Neuronal stem cell (in vitro differentiated cells): ENCODE measurements at places on chromosomes 5 and 9.
A peak's percentile ranks its signal among the peaks of the same experiment; 100 is the strongest.

DNA sequence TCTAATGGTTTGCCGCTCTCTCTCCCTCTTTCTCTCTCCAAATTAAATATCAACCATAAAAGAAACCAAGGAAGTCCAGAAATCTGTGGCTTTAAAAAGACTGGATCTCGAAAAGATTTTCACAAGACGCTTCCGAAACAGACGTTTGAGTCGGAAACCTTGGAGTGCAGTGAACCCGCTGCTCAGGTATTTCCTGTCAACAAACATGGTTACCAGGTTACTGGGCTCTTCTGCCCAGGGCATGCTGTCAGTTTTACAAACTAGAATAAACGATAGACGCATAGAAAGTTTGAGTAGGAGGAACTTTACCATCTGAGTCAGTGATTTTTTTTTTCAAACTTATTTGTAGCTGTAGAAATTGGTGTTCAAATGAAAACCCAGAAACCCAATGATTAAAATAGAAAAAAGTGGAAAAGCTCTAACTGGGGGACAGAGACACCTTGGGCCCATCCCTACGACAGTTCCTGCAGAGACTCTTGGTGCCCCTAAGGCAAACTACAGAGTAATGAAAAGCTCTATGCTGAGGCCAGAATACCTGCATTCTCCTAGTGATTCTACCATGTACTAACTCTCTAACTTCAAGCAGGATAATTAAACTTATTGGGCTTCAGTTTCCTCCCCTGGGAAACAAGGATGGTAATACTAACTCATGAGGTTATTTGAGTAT lies 90.0 kb downstream of the DOCK8 start:
- DNase-seq = no peak

GRCh38 chr5:65776441-65777141 lies 54.6 kb downstream of the NLN start:
- DNase-seq = no peak

GRCh38 chr5:635306-636055 lies 23.3 kb downstream of the CEP72 start:
- DNase-seq = no peak

DNA sequence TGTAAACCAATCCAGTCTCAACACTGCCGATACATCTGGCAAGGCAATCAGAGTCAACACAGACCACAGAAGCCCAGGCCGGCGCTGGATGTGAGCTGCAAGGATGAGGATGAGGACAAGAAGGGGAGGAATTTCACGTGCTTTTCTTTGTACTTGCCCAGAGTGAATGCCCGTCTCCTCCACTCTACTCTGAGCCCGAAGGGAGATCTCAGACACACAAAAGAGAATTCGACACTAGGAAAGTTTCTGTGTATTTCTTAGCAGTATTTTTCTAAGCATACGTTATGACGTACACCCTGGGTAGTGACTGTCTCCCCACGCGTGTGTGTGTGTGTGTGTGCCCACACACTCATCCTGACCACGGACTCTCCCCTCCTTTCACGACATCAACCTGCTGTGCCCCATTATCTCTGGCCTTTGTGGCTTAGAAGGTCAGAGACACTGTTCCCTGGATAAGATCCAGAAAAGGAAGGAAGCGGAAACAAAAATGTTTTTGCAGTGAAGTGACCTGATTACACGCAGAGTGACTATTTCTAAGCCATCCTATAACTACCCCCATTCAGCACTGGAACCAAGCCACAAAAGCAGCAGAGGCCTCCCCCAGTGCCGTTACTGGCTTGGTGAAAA lies 227.3 kb upstream of the DAPK1 start:
- peak; percentile 40 for DNase-seq
